CD4-positive, alpha-beta T cell treated with Interleukin-17A for 4 hours (primary cell): ENCODE measurements at places on chromosomes 3 and 15.

DNA sequence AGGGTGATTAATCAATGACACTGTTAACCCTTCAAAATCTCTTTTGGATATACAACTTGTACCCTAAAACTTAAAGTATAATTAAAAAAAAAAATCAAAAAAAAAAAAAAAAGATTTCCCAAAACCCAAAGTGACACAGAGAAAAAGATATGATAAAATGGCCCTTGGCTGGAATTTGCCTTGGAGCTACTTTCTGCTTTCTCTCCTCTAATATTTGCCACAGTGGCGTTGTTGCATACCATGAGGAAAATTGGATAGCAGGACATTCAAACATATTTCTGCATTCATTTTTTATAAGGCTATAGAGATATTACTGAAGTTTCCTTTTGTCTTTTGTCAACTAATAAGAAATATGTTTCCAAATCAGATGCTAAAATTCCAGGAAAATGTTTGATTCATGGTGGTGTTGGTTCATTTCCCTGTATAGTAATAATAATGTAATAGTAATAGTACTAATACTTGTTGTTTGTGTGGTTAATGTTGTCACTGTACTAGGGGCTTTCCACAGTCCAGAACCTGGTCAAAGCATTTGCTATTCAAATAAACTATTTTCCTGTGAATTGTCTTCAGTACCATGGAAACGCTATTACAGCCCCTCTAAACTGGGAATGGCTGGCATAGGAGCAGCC, 441.3 kb upstream of the THBS1 start:
- DNase-seq, result no peak

- DNase-seq, result no peak
Measured at GRCh38 chr3:149336925-149337324, 3.5 kb upstream of the TM4SF18 start.

DNA sequence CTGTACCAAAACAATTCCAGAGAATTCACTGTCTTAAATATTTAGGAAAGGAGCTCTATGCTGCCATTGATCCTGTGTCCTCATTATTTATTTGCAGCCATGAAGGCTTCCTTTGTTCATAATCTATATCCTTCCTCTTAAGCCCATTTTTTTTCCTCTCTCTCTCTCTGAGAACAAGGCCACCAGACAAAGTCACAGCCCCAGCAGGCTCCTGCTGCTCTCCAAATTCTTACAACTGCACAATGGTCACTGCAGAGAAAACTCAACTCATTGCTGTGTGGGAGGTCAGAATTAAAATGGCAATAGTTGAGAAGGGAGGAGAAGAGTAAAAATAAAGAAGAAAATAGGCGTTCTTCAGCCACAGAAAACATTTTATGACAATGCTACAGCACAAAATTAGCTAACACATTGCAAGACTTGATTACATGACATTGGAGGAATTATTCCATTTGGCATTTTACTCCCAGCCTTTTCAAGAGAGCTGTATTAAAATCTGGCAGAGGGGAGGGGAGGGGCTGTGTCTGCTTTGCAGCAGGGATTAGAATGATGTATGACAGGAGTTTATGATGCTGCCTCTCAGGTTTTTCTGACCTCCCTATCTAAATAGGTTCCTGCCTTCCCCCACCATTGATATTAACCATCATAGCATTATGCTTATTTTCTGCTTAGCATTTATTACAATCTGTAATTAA, 399.7 kb upstream of the THBS1 start:
- DNase-seq, result no peak

DNA sequence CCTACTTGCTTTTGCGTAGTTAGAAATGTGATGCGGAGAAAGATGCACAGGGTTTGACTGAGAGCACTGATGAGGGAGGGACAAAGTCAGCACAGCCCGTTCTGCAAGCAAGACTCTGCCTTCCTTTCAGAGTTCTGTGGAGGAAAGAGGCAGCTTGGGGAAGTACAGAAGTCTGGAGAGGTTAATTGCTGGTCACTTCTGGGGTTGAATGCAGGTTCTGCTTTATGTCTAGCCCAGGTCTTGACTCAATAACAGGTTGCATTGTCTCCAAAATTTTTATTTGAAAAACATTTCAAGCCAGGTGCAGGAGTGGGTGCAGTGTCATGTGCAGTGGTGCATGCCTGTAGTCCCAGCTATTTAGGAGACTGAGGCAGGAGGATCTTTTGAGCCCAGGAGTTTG, 461.7 kb downstream of the NR2F2 start:
- DNase-seq, result no peak

- no peak for DNase-seq
Measured at GRCh38 chr3:65114041-65114440, 426.2 kb upstream of the ADAMTS9 start.

DNA sequence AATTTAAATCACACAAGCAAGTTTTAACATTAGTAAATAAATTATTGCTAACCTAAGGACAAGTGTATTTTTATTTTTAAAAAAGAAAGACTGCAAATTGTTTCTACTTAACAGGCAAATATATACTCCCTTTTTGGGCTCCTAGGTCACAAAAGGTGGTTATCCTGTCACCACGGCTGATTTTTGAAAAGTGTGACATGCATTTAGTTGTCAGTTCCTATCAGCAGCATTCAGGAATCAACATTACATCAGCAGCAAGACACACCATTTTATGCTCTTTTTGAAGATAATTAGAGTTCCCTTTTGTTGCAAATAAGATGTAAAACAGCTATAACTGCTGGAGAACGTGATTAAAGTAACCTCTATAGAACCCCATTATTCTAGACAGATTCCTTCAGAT, 357.5 kb upstream of the TMCO5A start:
- no peak for DNase-seq

GRCh38 chr15:62900071-62900802, 142.3 kb upstream of the TPM1 start:
- DNase-seq, result no peak

DNA sequence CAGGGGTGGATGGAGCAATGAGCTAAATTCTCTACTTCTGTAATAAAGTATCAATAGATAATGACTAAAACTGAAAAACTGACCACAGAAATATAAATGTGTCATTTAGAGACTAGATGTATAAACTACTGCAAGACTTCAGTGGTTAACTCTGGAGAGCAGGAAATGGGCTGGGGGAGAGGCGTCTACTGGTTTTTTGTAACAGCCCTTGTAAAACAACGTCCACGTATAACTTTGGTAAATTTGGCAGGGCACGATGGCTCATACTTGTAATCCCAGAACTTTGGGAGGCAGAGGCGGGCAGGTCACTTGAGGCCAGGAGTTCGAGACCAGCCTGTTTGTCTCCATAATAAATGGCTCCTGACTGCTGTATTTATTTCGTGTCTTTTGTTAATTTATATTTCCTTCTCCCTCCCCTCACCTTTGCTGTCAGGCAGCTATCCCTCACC, 12.5 kb downstream of the RAB27A start:
- DNase-seq, result peak; percentile 65

GRCh38 chr3:97177242-97177641, 362.8 kb downstream of the EPHA6 start:
- DNase-seq, result no peak

DNA sequence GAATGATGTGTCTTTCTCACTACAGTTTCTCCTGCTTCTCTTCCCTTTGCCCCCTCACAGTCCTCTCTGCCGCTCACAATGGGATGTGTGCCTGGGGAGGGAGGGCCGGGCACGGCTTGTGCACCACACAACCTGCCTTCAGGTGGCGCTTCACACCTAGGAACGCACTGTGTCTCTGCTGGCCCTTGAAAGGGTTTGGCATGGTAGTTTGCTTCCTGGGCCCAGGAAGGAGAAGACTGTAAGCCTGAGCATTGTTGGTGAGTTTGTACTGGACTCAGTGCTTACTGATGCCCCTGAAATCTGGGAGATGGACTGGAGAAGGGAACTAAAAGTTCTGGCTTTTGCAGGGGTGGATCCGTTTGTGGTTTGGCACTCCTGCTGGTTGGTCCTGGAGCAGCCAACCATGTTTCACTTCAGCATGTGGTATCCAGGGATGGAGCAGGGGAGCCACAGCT, 9.2 kb downstream of the ALPK3 start:
- no peak for DNase-seq

GRCh38 chr15:89003865-89004725, 84.2 kb upstream of the ABHD2 start:
- DNase-seq, result peak; percentile 29

DNA sequence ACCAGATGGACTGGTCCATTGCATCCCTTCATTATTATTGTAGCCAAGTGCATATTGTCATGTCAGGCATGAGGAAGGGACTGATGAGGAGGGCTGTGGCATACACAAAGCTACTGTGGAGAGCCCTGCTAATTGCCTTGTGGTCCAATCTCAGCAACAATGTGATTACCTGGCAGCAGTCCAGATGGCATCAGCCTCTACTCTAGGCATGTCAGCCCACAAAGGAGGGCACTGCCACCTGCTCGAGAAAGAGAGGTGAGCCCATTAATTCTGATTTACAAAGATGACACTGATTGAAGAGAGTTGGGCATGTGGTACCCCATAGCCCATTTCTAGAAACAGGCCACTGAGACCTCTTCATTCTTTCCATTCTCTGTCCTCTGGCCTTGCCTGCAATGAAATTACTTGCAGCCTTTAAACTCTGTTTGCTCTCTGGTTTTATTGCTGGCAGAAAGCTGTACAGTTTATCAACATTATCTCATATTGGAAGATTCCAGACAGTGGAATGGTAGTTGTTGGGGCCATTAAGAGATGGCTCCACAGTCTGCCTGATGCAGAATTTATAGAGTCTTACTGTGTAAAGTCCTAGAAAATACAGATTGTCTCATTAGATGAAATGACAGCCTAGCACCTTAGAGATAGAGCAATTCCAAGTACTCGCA, 307.7 kb downstream of the ARPP21 start:
- no peak for DNase-seq

DNA sequence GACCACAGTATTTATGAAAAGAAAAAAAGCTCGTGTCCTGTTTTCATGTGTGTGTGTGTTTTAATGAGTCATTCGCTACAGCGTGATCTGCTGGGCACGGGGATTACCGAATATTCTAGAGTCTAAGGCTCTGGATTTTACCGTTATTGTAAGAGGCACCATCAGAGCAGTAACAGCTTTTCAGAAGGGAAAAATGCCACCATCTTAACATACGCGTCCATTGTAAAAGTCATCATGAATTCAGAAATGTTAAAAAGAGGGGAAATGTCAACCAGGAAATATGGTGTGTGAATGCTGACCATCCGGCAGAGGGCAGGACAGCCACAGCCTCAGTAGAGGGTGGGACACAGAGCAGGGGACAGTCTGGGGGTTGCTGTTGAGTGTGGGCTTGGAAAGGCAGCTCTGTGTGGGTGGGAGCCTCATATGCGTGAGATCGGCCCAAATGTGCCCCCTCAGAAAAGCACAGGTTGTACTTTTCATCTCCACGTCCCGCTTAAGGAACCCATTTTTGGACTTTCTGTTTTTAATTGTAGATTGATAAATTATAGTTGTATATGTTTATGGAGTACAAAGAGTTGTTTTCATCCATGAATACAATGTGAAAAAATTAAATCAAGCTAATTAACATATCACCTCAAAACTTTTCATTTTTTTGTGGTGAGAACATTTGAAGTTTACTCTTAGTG, 69.6 kb downstream of the ASB7 start:
- DNase-seq, result no peak

- DNase-seq, result no peak
Measured at GRCh38 chr15:38053776-38054175, 119.3 kb downstream of the TMCO5A start.

- DNase-seq, result no peak
Measured at GRCh38 chr3:178562947-178563232, 26.7 kb downstream of the KCNMB2 start.

- no peak for DNase-seq
Measured at GRCh38 chr3:22292681-22293080, 541.7 kb upstream of the ZNF385D start.

DNA sequence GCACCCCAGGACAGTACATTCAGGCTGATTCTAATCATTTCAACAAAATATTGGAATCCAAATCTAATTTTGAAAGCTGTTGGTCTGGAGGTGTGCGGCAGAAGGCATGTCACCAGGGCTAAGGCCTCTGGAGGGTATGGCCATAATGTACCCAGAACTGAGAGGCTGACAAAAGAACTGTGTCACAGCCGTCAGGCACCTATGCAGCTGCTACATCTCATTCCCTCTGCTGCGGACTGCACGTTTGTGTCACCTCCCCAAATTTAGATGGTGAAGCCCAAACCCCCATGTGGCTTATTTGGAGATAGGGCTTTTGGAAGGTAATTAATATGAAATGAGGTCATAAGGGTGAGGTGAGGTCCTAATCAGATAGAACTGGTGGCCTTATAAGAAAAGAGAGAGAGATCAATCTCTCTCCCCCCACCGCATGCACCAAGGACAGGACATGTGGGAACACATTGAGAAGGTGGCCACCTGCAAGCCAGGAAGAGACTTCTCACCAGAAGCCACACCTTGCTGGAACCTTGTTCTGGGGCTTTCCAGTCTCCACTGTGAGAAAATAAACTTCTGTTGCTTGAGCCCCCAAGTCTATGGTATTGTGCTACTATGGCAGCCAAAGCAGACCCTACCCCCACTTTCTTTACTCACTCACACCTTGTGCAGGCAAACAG, 22.8 kb downstream of the ADPGK start:
- DNase-seq, result no peak

DNA sequence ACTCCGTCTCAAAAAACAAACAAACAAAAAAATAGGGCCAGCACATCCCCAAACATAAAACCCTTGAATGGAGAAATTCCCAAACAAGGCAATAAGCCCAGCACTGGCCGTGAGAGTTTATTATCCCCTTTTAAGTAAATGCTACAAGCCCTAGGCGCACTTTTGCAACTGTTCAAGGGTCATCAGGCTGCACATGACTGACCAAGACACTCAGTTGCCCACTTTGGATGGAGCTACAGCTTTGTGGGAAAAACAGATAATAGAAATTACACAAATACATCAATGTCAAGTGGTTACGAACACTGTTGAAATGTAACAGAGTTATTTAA, 33.7 kb upstream of the ZNF445 start:
- peak; percentile 8 for DNase-seq

- DNase-seq, result no peak
Measured at GRCh38 chr3:56424885-56425284, 43.4 kb downstream of the ERC2 start.

DNA sequence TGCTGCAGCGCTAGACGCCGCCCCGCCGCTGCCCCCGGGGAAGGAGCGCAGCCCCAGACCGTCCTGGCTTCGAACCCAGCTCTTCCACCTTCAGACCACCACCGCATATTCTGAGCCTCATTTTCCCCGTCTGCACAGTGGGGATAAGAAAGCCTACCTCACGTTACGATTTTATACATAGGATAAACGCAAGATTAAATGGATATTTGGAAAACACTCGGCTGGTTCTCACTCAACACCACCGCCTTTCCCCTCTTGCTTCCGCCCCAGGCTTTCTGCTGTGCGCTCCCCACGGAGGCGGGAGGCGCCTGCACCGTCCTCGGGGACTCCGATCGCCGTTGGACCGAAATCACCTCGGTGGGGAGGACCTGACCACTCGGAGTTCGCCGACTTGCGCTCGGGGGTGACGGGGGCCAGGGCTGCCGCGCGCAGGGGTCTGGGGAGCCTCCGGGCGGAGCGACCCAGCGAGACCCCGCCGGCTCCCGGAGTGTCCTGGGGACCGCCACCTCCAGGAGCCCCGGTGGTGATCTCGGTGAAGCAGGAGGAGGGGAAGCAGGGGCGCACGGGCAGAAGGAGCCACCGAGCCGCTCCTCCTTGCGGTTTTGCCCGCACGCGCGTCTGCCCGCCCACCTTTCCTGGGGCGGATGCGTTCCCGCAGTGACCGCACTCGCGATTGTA, 4.0 kb downstream of the FBXL22 start:
- DNase-seq, result peak; percentile 69
